Hematopoietic multipotent progenitor cell treated with erythropoietin and hydrocortisone succinate and interleukin-3 and kit ligand, for 17 days (in vitro differentiated cells): ENCODE measurements at places on chromosomes 13 and 19.

- no peak for DNase-seq
These were observed 117.4 kb upstream of the FNDC3A start for GRCh38 chr13:48858122-48858902.

DNA sequence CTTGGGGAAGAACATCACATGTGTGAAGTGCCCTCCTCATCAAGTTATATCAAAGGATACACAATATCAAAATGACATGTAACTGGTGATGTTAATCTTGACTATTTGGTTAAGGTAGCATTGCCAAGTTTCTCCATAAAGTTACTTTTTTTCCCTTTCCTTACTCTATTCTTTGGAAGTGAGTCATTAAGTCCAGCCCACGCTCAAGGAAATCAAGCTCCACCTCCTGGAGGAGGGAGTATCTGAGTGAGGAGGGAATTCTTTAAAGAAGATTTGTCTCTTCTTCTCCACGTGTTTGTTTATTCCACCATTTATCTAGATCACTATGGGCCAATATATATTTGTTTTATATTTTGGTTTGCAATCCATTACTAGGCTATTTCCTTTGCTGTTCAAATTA, 33.6 kb upstream of the FNDC3A start:
- DNase-seq, result no peak

DNA sequence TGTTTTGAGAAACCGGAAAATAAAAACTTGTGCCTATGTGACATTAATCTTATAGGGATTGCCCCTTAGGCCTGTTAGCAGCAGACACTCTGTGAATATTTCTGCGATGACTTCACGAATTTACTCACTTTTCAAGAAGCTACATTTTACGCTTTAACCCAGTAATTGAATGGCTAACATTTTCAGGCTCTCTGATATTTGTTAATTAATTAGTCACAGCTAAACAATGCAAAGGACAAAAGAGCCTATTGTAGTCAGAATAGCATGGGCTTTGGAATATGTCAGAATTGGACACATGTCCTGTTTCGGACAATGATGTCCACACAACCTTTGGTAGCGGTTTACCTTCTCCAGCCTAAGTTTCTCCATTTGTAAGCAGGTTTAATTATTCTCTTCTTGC, 506.6 kb downstream of the EFNB2 start:
- DNase-seq, result no peak

DNA sequence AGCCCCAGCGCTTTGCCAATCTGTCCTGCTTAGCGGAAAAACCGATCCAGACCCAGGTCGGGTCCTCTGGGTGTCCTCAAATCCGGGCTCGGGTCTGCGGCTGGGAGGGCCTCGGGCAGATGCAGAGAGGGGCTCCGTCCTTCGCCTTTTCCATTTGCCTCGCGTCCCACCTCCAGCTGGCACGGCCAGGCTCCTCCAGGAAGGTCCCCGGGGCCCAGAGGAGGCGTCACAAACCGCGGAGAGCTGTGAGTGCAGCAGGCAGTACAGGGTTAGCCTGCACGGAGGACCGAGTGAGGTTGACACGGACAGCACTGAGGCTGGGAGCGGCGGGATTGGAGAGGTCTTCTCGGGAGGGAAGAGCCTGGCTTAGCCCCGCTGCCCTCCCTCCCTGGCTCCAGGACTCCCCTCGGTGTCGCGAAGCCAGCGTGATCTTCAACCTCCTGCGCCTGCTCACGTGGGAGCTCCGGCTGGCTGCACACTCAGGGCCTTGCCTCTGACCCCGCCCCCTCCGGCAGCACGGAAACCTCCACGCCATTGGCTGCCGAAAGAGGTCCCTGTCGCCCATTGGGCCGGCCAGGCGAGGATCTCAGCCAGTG, 2.8 kb upstream of the IFNL2 start:
- DNase-seq, result no peak

DNA sequence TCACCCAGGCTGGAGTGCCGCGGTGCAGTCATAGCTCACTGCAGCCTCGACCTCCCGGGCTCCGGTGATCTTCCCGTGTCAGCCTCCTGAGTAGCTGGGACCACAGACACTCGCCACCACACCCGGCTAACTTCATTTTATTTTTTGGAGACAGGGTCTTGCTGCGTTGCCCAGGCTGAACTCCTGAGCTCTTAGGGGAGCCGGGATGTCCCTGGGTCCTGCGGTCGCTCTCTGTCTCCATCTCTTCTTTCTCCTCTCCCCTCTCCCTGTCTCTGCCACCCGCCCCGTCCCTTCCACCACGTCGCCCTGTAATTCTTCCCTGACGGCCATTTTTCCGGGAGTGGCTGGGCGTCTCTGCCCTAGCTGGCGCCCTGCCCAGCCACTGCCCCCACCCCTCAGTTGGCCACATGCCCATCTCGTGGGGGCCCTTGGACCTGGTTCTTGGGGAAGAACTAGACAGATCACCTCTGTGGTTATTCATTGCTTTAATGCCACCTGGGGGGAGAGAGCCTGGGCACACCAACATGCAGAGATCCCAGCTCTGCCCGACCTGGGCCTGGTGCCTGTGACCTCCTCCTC, 18.9 kb downstream of the ARID3A start:
- DNase-seq, result peak; percentile 49

DNA sequence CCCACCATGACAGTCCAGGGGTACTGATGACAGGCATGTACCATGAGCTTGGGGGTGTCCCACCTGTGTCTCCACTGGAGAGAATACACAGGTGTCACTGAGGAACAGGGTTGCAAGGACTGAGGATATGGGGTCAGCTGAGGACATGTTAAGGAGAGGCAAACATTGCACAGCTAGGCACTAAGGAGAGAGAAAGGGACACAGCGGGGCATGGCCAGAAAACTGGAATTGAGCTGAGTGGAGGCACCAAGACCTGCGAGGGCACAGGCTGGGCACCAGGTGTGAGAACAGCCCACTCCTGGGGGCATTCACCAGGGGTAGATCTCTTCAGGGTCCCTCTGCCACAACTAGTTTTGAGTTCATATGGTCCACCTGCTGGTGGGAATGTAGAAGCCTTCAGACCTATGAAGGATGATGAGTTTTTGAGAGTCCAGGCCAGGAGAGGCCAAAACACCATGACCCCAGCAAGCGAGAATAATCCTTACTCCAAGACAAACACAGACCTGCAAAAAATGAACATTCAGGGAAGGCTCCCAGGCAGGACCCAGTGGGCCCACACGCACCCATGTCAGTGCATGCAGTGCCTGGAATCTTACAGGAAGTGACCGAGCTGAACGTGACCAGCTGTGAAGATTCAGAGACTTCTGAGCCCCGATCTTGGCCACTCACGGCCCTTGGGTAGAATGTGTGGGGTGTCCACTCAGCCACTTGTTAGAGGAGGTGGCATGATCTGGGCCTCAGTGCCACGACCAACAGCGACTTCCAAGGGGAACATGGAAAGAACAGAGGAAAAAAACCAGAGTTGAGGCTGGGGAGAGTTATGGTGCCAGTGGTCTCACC, 1.4 kb upstream of the ZNF584 start:
- DNase-seq, result no peak
